ENCODE measurements at places on chromosomes 12 and 14.
A peak's percentile ranks its signal among the peaks of the same experiment; 100 is the strongest.

GRCh38 chr14:34229140-34229539, 232.9 kb downstream of the SPTSSA start:
- DNase-seq = no peak

DNA sequence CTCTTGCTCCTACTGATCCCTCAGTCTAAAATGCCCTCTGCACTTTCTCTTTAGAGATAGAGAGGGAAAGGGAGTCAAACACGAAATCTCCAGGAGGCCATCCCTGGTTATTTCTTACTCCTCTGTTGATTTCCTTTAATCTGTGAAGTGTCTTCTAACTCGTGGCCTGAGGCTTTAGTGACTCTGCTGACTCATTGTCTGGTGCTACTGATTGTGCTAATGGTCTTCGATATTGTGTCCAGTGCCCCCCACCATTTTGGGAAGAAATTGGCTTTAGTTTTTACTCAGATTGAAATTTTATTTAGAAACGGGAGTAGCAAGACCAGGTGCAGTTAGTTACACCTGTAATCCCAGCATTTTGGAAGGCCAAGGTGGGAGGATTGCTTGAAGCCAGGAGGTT, 839 bp downstream of the CLEC9A start:
- no peak for DNase-seq

GRCh38 chr12:54331461-54331860, 6.5 kb downstream of the COPZ1 start:
- DNase-seq = no peak

DNA sequence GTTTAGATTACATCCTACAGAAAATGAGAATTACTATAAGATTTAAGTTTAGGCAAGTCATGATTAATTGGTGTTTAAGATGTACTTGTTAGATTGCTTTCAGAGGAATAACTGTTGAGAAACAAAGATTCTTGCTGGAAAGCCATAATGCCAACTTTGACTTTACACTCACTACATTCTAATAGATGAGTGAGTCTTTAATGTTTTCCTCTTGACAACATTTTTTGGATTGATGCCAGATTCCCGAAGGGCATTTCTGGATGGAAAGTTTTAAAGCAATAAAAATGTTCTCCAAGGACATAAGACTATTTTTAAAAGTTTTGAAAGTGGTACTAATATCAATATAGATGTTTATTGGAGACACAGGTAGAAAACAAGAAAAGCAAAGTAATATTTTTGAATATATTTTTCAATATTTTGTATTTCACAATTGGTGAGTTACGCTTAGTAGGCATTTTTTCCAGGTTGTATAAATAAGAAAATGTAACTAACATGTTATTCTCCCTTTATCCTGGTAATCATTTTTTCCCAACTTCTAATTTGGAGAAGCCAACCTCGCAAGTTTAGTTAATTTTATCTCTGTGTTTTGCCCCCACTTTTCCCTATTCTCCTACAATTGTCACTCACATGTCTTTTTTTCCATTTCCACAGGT, 307.3 kb downstream of the CEP128 start:
- DNase-seq = no peak

GRCh38 chr14:88961214-88961613, 136.8 kb downstream of the TTC8 start:
- DNase-seq = no peak

GRCh38 chr12:122949816-122950675, 16.2 kb downstream of the ABCB9 start:
- DNase-seq = no peak

GRCh38 chr12:100404769-100405407, 48.0 kb downstream of the SLC17A8 start:
- DNase-seq = no peak

DNA sequence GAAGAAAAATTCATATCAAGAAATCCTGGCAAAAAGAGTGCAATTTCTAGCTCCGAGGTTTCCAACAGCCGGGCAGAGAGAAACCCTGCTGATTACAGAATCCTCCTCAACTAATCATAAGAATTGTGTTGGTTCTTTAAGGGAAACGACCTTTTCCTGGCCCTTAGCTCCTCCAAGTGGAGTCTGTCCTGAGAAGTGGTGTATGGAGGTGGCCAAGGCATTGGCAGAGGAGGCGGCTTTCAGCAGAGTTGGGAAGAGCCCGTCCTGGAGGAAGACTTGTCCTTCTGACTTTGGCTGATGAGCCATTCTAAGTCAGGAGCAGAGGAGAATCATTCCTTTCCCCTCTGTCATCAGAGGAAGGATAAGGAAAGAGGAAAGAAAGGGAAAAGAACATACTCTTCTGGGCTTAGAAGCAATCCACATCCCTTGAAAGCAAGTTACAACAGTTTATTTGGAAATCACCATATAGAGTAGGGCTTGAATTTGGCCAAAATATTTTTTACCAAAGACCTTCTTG, 46.5 kb upstream of the PTCSC3 start:
- DNase-seq = no peak

GRCh38 chr12:89525305-89525823, 483 bp downstream of the POC1B start:
- DNase-seq = peak; percentile 60

GRCh38 chr12:120546050-120546386, 11.9 kb downstream of the RNF10 start:
- DNase-seq = no peak

GRCh38 chr14:86739761-86740160, 1209.8 kb downstream of the FLRT2 start:
- no peak for DNase-seq

DNA sequence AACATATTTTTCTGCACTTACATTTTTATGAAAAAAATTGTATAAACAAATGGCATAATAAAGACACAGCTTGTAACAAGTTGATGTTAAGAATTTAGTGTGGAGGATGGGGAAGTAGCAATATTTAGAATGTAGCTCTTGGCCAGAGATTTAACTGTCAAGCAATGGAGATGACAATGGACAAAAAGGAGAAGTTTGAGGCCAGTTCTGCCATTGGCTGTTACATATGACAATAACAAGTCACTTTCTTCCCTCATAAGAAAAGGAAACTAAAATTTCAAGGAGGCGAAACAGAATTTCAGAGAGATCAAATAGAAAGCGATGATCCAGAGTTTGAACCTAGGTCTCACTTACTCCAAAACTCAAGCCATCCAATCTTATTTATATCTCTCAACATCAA, 122.8 kb upstream of the CCDC175 start:
- DNase-seq = no peak

GRCh38 chr14:36346052-36346451, 25.6 kb upstream of the MBIP start:
- no peak for DNase-seq

DNA sequence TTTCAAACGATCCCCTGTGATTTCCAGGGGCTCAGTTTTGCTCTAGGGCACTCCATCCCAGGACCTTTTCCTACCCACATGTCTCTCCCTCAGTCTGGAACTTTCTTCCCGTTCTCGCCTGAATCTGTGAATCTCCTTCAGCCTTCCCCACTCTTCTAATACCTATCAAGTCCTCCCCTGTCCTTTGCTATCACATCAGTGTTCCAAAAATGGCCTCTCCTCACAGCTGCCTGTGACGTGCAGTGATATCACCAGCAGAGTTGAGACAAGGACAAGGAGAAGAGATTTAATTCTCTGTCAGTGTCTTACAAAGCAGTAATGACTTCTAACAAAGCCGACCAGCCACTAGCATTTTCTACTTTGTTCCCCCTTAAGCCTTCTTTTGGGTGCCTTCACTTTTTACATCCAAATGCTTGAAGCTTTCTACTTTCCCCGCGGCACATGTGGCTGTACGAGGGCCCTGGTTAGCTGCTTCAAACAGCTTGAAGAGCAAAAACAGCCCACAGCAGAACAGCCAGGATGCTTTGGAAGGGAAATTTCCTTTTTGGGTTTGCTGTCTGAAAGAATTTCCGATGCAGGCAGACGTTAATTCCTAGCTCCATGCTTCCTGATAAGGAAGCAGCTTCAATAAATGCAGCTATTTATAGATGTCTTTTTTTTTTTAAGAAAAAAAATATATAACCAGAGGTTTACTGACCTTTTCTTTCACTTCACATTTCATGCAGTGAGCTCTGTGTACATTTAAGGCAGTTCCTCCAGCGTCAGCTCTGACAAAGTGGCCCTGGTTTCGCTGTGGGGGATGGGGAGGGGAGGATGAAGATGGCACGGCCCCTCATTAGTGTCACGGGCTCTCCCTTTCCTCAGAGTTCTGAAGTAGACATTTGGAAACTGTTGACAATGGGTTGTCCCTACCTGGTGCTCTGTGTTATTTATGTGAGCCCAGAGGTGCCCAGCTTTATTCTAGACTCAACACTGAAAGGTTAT, 109.3 kb downstream of the ETV6 start:
- no peak for DNase-seq

DNA sequence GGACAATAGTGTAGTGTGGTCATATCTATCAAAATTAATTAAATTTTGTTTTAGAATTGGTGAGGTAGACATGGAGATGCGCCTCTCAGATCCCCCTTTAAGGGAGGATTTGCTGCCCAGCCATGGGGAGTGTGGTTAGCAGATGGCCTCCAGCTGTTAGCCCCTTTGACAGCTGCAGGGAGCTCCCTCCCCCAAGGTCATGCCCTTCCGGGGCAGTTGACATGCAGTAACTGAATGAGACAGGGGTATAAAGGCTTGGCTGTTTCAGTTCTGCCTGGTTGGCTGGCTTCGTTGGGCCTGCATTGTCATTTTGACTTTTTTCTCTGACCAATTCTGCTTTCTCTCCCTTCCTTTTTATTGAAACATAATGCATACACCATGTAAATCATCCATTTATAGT, 291.5 kb upstream of the SRRM4 start:
- DNase-seq = no peak

DNA sequence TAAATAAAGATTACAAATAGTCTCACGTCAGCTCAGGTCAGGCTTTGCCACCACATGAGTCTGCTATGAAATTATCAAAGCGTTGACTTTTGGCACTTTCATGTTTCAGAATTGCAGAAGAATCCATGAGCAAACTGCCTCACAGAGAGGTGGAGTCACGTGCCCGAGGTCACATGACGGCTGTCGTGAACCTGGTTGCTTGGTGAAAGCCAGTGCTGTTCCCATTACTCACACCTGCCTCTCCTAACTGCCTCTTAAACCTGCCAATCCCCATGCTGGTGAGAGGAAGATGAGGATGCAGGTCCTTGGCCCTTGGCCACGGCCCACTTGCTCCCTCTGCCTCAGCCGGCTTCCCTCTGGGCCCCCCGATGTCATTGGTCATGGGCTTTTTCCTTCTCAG, 272.7 kb downstream of the BCL11B start:
- no peak for DNase-seq

- DNase-seq = no peak
Measured at GRCh38 chr14:55986069-55986468, 132.1 kb upstream of the PELI2 start.

GRCh38 chr12:115944837-115945490, 332.5 kb downstream of the MED13L start:
- DNase-seq = no peak

DNA sequence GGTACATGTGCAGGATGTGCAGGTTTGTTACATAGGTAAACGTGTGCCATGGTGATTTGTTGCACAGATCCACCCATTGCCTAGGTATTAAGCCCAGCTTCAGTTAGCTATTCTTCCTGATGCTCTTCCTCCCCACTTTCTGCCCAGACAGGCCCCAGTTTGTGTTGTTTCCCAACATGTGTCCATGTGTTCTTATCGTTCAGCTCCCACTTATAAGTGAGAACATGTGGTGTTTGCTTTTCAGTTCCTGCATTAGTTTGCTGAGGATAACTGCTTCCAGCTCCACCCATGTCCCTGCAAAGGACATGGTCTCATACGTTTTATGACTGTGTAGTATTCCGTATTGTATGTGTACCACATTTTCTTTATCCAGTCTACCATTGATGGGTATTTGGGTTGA, 251.7 kb upstream of the NOVA1 start:
- DNase-seq = no peak

DNA sequence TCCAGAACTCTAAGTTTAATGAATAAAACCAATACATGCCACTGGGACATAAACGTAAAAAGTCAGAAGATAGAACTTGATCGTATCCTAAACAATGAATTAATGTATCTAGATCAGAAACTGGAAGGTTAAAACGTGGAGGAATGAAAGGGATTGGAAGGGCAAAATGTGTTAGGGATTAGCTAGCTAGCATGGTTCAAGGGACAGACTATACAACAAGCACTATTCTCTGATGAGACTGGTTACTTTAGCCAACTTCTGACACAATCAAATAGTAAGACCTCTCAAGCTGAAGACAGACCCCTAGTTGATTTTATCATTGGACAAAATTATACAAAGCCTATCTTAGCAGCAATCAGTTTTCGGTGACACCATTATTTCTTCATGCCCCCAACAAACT, 18.7 kb upstream of the OXA1L start:
- no peak for DNase-seq

DNA sequence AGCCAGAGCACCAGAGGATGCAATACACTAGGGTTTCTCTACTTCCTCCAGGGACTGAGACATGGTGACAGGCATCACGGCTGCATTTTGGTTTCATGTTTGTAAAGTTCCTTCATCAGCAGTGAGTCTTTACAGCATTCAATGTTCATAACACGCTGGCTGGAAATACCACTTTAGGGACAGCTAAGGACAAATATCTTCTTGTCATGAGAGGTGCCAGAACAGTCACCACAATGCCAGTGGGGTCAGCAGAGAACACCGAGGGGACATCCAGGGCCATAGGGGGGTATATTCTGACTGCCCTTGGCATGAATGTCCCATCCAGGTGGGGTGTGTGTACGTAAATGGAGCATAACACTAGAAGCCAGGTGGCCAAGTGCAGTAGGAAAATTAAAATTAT, 72.3 kb downstream of the CCDC60 start:
- DNase-seq = no peak

DNA sequence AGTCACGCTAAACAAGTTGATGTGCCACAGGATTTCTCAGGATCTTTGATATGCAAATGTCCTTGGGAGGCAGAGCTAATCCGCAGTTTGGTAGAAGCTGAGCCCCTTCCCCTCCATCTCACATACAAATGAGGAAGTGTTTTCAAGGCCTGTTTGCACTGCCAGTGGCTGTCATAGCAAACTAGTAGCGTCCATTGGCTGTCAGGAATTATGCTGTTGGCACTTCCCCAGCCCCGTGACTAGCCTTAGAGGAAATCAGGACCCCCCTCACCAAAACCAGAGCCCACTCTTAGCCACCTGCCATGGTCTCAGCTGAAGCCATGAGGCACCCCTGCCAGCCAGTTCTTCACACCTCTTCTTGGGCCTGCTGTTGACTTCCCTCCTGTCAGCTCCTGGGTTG, 253.9 kb downstream of the CACNA1C start:
- DNase-seq = no peak

DNA sequence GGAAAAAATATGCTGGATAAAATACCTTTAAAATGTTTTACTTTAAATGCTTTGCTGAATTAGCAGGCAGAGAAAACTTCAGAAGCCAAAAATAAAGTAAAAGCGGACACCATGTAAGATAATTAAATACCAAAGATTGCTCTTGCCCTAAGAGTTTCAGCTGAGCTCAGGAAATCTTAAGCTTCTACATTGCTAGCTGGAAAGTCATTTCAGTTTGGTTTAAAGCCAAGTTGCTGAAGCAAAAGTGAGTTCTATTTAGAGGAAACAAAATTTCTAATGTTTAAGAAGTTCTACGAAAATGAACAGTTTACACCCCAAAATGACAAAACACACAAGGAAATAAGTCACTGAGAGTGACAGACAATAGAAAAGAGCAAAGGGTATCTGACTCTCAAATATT, 310.0 kb downstream of the ADAMTS20 start:
- DNase-seq = no peak

- DNase-seq = no peak
Measured at GRCh38 chr12:91483471-91483985, 300.9 kb upstream of the DCN start.
